ENCODE measurements at places on chromosomes 1 and 21.
A peak's percentile ranks its signal among the peaks of the same experiment; 100 is the strongest.

GRCh38 chr21:21163904-21164303 lies 165.7 kb downstream of the NCAM2 start:
- DNase-seq, result peak; percentile 7

DNA sequence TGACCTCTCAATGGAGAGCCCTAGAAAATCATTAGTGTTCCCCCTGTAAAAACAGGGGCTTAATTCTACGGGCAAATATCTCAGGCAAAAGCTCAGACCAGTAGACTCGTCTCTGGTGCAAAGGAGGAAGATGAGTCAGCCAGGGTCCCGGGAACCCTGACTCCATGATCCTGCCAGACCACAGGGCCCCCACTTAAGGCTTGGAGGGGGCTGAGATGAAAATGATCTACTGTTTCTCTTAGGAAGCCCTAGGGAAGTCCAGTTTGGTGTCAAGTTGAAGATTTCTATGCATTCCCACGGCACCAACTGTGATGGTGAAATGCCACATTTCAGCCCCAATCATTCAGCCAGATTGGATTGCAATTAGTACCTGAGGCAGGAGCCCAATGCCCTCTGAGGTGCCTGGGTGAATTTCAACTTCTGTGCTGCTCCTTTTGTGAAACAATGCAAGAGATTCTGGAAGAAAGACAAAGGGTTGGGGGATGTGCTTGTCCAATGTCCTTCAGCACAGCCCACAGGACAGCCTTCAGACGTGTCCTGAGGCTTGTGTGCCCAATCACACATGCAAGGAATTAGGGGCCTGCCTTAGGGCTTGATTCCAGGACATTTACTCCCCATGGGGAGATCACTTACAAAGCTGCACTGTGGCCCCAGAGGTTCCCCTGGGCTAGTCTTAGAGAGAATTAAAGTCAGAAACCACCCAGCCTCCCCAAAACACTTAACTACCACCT lies 18.1 kb downstream of the NAV1 start:
- no peak for DNase-seq

DNA sequence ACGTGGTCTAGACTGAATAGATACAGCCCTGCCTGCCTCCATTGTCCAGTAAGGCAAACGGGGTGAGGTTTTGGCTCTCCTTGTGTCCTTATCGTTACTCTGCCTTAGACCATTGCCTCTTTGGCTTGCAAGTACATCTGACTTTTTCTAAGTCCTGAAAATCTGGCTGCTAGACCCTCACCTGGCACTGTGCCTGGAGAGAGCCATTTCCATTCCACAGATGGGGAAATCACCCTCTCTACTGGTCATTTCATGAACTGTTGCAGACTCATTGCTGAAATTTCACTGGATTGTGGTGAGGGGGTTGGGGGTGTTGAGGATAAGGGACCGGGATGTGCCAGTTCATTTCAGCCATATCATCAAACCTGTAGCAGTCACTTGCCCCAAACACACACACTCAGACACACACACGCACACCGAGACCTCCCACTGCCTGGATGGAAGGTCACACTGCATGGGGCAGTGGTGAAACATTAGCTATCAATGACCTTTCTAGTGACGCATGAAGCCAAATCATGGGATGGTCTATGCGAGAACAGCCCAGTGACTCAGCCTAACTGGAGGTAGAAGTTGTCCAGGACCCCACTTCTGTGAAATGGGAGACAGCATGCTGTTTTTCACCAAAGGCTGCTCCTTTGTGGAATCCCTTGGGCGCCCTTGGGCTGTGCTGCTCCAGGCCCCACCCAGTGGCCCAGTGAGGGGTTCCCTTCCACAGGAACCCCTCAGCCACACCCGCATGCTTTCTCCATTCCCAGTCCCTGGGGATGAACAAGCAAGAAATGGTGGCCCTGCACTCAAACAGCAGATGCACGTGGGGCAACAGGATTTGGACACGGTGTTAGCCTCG lies 34.9 kb upstream of the VASH2 start:
- DNase-seq, result no peak

- no peak for DNase-seq
Measured at GRCh38 chr1:147786536-147786935, 26.1 kb upstream of the GJA5 start.

GRCh38 chr1:46288485-46289133 lies 14.8 kb downstream of the LRRC41 start:
- no peak for DNase-seq

DNA sequence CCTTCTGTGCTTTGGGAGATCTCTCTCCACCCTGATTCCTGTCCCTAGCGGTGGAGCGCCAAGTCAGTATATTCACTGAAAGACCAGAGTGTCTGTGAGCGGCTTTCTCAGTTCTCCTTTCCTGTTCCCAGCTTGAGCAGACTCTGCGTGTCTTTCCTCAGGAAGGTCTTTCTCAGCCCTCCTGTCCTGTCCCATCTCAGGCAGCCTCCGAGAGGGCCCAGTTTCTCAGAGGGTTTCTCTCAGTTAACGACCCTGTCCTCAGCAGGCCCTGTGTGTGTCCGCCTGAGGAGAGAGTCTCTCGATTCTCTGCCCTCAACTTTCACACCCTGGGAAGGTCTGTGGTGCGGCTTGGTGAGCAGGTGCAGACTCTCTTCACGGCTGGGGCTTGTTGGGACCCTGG lies 34.0 kb upstream of the CHIT1 start:
- no peak for DNase-seq

GRCh38 chr21:28547766-28548165 lies 444.9 kb downstream of the LTN1 start:
- DNase-seq, result no peak

GRCh38 chr1:56578138-56578962 lies 1.0 kb downstream of the PLPP3 start:
- DNase-seq, result no peak

- DNase-seq, result no peak
Measured at GRCh38 chr21:16608209-16608830, 878.5 kb downstream of the USP25 start.

- no peak for DNase-seq
Measured at GRCh38 chr1:205827623-205828022, 14.6 kb upstream of the SLC41A1 start.

- no peak for DNase-seq
Measured at GRCh38 chr1:62013264-62013663, 181.4 kb upstream of the L1TD1 start.

GRCh38 chr1:211384524-211384923 lies 57.9 kb downstream of the TRAF5 start:
- DNase-seq, result no peak

- DNase-seq, result no peak
Measured at GRCh38 chr21:20822666-20823065, 175.5 kb upstream of the NCAM2 start.

DNA sequence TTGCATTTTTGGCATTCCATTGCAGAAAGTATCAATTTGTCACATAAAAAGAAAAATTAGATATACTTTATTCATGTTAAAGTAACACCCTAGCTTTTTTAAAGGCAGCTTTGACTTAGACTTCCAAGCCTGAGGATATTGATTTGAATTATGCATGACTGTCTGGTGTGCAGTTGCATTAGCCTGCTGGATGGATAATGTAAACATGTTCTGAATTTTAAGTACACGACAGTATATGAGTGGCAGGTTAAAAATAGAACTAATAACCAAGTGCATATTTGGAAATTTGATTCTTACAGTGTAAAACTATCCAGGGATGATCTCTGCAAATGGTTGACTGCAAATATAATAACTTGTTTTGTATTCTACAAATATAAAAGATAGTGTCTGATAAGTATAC lies 124.0 kb downstream of the SYT14 start:
- no peak for DNase-seq

All from activated T-cell treated with anti-CD3 and anti-CD28 coated beads for 4 hours (primary cell).